Renal cortical epithelial cell (primary cell): ENCODE measurements at places on chromosomes 6 and 20. TPM values are rescaled to one million over a fixed set of nuclear protein-coding genes. Genes with fewer than 3 reads are reported as not detected.

TINAG gene
- 5.9 and 16.5 TPM in 2 replicates for total RNA-seq

DNA sequence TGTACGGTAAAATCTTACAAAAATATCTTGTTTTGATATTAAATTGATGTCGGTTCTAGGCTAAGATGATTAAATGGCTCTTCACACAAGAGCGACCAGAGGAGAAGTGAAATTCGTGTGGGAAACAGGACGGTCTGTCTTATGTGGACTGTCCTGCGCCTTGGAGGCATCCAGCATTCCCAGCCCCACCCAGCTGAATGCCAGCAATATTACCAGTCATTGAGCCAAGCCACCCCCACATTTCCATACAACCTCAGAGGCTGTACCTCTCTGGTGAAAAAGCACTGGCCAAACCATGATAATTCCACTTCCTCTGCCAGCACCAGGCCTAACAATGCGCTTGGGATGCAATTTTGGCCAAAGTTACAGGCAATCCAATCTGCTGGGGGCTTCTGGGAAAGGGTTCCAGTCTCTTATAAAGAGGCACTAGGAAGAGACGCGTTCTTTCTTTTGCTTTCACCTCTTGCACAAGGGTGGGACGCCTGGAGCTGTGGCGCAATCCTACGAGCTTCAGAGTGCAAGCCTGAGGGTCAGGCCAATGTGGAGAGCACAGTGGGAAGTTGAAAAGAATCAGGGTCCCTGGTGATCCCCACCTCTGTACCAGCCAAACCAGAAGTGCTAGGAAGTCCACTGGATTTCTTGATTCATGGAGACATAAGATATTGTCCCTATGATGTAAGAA, 213.1 kb downstream of the PREX1 start:
- DNase-seq, result peak; percentile 36

SPATS1 gene
- total RNA-seq, result not detected in 2 replicates

DNA sequence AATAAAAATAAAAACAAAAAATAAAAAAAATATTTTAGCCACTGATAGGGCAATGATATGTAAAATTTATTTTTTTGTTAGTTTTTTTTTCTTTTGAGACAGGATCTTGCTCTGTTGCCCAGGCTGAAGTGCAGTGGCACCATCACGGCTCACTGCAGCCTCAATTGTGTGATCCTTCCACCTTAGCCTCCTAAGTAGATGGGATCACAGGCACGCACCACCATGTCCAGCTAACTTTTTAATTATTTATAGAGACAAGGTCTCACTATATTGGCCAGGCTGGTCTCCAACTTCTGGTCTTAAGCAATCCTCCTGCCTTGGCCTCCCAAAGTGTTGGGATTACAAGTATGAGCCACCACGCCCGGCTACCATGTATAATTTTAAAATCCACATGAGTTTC, 59.4 kb downstream of the RIOK1 start:
- DNase-seq, result no peak

GRCh38 chr20:40610730-40611129, 78.3 kb downstream of the MAFB start:
- DNase-seq, result no peak

ANKRD6 gene
- total RNA-seq, result 13.2 and 13.4 TPM in 2 replicates

DNA sequence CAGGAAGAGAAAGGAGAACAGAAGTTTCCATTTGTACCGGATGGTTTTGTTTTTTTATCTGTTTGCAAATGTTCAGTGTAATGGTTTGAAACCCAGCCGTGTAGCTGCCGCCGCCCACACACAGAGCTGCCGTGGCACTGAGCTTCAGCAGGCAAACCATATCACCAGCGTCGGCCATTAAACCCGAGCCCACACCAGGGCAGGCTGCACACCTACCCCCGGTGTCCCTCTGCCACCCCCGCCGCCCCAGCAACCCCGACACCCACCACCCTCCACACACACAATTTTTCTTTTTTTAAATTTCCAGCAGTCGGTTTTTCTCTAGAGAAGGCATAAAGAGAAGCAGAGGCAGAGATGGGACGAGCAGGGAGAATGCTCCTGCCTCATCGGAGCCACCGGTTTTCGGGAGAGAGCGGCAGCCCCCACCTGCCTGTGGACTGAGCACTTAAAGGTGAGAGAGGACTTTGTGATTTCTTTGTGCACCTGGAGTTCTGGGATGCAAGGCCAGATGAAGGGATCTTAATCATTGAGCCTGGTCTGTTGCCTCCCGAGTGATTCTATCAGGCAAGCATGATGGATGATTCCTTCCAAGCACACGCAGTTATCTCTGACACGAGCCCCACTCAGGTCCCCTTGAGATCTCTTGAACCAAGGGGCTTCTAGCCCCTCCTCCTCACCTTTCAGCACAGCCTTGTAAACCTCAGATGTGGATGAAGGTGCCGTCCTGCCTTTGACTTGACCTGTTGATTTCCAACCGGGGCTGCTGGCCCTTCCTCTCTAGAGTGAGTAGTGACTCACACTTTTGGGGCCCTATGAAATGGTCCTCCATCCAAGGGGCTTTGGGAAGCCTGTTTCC, 17.5 kb upstream of the ZNF831 start:
- no peak for DNase-seq

DNA sequence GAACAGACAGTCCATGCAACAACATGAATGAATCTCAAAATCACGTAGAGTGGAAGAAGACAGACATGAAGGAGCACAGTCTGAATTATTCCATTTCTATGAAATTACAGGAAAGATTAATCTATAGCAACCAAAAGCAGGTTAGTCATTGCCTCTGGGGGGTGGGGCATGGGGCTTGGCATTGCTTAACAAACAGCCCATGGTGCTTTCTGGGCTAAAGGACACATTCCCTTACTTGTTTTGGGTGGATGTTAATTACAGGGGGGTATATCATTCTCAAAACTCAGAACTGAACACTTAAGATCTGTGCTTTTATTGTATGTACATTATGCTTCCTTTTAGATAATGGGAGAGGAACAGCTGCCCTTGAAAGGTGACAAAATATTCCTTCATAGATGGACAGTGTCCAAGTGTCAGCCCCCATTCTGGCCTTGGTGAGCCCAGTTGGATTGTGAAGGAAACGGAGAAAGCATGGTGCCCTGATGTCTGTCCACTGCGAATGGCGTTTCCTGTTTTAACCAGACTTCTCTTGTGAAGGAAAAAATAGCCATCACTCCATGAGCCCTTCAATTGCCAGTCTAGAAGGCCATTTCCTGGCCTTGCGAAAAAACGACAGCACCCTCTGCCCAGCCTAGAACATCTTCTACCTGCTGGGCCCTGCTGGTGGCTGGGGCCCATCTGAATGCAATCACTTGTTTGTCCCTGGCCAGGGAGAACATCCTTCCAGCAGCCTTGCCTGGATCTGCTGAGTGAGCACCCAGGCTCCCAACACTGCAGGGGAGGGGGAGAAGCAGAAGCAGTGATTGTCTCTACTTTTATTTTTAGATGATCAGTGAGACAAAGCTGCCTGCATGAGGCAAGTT, 179.7 kb downstream of the BCAS1 start:
- DNase-seq, result no peak

DNA sequence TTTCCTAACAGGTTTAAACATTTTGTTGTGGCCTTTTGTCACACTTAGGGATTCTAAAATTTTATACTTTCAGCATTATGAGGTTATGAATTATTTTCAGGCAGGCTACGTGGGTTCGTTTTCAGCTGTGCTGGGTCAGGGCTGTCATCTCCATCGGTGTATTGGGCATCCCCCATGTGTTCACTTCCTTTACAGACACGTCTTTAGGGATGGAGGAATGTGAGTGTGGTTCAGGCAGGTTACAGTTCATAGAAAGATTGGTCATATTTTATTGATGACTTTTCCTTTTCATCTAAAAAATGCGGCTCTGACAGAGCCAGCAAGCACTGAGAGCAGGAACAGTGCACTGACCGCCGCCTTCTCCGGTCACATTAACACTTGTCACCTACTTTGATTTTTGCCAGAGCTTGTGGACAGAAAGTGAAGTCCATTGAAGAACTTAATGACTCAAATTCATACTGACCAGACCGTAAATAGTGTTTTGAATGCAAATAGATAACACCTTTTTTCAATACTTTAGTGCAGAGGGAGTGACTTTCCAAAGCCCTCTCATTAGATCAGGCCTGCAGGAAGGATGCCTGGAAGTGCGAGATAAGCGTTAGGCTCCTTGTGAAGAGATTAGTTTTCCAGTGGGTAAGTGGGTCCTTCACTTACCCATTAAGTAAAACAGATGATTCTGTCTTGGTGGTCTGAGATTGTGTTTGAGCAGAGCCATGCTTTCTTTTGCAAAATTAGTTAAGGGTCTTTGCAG, 113.1 kb downstream of the TIAM2 start:
- no peak for DNase-seq

CPNE5 gene
- 0.15 and 0.17 TPM in 2 replicates for total RNA-seq

CD24 gene
- total RNA-seq, result 2,116 and 7,557 TPM in 2 replicates

- DNase-seq, result no peak
Observed at GRCh38 chr6:88566746-88567534, 396.5 kb downstream of the RNGTT start.

DNA sequence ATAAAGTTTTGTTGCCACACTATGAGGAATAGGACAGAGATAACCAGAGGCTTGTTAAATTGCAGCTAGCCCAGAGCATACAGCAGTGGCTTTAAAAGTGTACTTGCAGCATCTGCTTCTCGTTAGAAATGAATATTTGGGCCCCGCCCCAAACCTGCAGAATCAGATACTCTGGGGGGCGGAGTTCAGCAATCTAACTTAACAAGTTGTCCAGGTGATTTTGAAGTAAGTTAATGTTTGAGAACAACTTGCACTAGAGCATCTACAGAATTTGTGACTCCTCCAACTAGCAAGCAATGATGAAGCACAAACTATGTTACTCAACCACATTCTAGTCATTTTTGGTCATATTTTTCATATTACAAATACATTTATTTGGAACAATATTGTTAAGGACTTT, 10.6 kb upstream of the SUPT3H start:
- no peak for DNase-seq

AGER gene
- total RNA-seq, result 0.60 TPM in 1 of 2 replicates, not detected in the other

CST4 gene
- not detected in 2 replicates for total RNA-seq

MYMX gene
- not detected in 2 replicates for total RNA-seq

GRCh38 chr6:259901-260508, 32.3 kb upstream of the DUSP22 start:
- no peak for DNase-seq
